ENCODE measurements at places on chromosomes 4 and X.

- DNase-seq, result no peak
These were observed 85.1 kb upstream of the CTSO start for GRCh38 chr4:156038772-156039171.

DNA sequence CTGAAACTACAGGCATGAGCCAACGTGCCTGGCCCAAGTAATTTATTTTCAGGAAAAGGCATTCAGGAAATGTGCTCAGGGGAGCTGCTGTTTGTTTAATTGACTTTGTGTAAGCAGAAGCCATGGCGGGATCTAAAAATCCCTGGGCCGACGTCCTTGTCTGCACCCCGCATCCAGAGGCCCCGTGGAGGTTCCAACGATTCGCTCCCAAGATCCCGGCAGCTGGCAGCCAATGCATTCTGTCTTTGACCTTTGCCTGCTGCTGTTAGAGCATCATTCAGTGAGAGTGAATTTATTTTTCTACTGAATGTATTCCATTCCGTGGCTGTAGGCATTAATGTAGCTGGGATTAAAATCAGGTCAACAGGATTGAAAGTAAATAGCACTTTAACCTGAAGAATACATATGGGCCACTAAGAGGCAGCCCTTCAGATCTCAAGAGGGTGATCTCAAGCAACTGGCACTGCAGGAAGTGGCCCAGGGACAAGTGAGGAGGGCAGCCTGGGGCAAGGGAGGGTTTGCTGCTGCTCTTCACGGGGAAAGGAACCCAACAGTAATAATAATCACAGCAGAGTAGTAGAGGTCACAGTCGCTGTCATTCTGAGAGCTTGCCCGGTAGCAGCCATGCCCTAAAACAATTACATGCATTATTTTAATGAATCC lies 75.2 kb downstream of the PSAPL1 start:
- no peak for DNase-seq

DNA sequence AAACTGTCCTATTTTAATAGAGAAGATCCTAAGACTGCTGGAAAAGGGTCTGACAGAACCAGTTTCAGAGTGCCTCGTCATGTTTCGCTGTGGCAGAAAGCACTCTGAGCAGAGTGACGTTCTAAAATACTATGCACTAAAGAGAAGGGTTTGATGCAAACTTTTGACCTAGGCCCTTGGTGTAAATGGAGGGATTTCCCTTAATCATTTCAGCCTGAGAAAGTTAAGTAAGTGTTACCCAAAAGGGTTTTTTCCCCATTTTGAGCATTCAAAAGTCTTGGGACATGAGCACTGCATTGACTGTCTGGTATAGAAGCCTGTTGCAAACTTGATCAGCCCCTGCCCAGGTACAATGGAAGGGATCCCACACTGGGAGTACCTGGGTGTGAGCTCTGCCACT lies 157.5 kb upstream of the ATOH1 start:
- no peak for DNase-seq

GRCh38 chrX:13506574-13506973 lies 62.8 kb upstream of the EGFL6 start:
- peak; percentile 67 for DNase-seq

- peak; percentile 5 for DNase-seq
These were observed 519.0 kb downstream of the IL15 start for GRCh38 chr4:142155347-142155746.

GRCh38 chr4:98363431-98363830 lies 102.2 kb downstream of the RAP1GDS1 start:
- no peak for DNase-seq

DNA sequence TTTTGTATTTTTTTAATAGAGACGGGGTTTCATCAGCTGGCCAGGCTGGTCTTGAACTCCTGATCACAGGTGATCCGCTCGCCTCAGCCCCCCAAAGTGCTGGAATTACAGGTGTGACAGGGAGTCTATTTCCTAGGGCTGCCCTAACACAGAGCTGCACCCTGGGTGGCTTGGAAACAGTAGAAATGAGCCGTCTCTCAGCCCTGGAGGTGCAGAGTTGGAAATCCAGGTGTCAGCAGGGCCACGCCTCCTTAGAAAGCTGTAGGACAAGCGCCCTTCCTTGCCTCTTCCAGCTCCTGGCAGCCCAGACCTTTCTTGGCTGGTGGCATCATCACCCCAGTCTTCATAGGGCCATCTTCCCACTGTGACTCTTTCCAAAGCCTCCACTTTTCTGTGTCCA lies 71.6 kb downstream of the DCTD start:
- DNase-seq, result no peak

- DNase-seq, result peak; percentile 44
These were observed 201.5 kb upstream of the FAM241A start for GRCh38 chr4:111943796-111944203.

DNA sequence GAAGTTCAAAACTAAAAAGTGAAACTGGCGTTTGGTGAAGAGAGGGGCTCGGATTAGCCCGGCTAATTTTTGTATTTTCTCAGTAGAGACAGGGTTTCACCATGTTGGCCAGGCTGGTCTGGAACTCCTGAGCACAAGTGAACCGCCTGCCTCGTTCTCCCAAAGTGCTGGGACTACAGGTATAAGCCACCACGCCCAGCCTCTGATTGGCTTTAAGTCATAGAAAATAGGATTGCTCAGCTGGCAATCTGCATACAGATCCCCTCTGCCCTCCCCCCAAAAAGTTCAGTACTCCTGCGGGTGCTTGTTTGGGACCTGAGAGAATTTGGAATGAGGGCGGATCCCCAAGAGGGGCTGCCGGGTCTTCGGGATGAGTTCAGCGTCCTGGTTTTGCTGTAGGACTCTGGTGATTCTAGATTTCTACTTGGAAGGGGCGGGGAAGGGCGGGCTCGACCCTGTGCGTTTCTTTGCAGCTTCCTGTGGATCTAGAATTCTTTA lies 537 bp upstream of the PRKX start:
- peak; percentile 10 for DNase-seq

GRCh38 chr4:173370130-173370476 lies 651 bp upstream of the SAP30 start:
- no peak for DNase-seq

DNA sequence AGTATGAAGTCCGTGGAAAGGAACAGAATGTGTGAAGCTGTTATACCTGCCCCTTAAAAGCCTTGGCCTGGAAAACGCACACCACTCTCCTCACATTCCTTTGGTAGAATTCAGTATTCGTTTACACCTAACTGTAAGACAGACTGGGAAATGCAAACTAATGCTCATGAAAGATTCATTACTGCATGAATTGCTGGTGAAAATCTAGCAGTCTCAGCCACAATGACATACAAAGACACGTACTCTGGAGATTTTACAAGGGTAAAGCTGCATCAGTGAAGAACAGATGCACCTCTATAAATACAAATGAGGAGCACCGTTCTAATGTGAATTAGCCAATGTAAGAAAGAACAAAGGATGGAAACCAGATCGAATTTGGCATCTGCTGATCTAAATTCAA lies 2051.3 kb downstream of the PCDH7 start:
- DNase-seq, result no peak

GRCh38 chr4:37936889-37937498 lies 23.2 kb upstream of the PTTG2 start:
- DNase-seq, result peak; percentile 8

DNA sequence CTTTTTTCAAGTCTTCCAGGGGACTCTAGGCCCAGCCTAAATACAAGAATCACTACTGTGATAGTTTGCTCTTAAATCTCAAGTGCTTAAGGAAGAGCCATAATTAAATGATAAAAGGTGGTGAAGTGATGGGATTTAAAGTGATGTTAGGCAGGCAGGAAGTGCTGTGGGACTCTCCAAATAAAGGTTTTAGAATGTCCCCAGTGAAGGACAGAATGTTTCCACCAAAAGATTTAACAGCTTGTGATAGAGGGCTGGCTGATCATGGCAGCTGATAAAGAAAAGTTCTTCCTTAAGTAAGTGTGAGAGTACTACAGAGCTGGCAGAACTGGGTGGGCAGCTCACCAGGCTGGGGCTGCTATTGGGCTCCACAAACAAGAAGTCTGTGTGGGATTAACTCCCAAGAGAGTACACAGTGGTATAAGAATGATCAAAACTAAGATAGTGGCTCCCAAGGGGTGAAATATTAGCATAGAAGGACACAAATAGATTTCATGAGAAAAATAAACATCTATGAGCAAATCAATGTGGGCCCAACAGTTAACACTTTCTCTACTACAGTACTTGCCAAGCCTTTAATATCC lies 637.2 kb upstream of the CPEB2 start:
- DNase-seq, result no peak

GRCh38 chrX:9464435-9465371 lies at the start of gene TBL1X:
TSS of gene TBL1X (plus strand) at chrX:9465058. CDS start at chrX:9653587, 188,529 bp downstream.
- DNase-seq, result peak; percentile 67

- DNase-seq, result peak; percentile 94
These were observed at the start of gene N4BP2 for GRCh38 chr4:40056716-40057585. TSS of gene N4BP2 (plus strand) at chr4:40056850. CDS start at chr4:40097341, 40,491 bp downstream.

DNA sequence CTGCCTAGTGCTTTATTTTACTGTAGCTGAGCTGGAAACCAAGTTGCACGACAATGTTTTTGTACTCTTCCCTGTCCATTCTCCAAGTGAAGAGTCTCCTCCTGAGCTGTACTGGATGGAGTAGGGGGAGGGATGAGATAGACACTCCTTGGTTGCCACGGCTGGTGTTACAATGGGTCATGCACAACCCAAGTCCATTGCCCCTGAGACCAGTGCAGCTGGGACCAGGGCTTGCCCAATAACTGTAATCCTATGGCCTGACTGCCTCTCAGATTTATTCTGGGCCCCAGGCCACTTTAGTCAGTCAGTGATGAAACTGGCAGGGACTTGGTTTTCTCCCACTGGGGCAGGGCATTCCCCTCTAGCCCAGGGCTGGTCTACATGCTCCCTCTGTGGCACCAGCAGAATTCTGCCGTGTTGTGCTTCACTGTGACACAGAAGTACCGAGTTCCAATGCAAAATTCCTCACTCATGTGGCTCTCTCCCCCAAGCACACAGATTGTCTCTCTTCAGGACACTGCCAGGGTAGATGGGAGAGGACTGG lies 203.3 kb upstream of the PCDH18 start:
- DNase-seq, result no peak

- peak; percentile 27 for DNase-seq
These were observed 234.5 kb upstream of the SLIT2 start for GRCh38 chr4:20017070-20017776.

DNA sequence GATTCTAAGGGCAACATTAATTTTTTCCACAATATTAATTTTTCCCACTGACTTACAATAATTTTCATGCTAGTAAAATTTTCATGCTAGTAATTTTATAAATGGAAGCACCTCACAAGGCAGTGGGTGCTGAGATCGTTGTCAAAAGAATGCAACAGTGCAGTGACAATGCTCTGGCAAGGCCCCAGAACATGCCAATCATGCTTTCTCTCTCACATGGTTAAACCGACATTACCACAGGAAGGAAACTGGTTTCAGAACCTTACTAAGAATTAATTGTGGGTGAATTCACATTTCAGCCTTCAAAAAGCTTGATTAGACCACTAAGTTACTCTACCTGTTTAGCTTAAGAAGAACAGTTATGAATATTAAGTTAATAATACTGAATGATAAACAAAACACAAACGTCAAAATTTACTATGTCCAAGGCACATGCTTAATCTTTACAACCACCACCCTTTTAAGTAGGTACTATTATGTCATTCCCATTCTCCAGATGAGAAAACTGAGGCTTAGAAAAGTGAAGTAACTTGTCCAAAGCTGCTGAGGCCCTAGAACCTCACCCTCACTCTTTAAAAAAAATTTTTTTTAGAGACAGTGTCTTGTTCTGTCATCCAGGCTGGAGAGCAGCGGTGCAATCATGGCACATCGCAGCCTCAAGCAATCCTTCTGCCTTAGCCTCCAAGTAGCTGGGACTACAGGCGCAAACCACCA lies 10.0 kb upstream of the OPHN1 start:
- peak; percentile 81 for DNase-seq

DNA sequence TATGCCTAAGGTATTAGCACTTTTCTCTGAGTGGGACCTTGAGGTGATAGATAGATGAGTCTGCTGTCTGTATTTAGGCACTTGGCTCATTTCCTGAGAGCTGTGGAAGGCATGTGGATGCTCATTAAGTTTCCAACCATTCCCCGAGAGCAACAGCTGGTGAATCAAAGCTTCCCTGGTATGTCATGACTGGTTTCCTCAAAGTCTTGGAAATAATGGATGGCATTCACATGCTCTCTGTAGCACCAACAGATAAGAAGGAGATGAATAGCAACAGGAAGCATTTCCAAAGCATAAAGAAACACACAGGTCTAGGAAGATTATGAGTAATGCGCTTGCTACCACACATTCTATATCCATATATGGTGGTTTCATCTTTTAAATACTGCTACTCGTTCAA lies 118.3 kb upstream of the ETNPPL start:
- DNase-seq, result peak; percentile 78

- DNase-seq, result no peak
These were observed 35.0 kb upstream of the HMX1 start for GRCh38 chr4:8906668-8906970.

- DNase-seq, result no peak
These were observed 260.0 kb downstream of the PACRGL start for GRCh38 chr4:20960291-20960690.

DNA sequence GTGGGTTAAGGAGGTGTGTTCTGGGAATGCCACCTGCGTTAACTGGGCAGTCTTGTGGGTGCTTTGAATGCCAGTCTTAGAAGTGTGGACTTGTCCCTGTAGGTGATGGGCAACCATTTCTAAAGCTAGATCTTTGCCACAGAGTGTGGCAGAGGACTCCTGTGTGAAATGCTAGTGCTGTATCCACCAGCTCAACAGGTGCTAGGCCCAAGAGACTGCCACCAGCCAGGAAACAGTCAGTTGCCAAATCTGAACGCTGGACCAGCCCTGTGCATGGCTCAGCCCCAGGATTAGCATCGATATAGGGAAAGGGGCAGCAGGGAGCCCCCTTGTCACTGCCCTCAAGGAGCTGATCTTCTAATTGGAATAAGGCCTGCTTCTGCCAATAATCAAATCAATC lies 35.3 kb downstream of the STARD8 start:
- no peak for DNase-seq

DNA sequence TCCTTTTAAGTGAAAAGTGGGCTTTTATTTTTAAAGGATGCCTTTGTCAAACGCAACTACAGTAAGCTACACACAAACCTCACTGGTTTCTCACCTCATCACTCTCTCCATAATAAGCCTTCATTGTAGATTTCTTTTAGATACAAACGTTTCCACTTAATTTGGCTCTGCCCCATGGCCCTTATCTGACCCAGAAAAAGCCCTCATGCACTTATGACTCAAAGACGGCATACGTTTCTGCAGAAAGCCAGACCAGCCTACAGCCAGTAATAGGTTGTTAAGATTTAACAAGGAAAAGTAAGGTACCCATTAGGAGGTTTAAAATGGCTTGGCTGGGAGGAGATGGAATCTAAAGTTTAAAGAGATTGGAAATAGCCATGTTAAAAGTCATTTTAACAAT lies 914.6 kb upstream of the INTU start:
- DNase-seq, result peak; percentile 44

DNA sequence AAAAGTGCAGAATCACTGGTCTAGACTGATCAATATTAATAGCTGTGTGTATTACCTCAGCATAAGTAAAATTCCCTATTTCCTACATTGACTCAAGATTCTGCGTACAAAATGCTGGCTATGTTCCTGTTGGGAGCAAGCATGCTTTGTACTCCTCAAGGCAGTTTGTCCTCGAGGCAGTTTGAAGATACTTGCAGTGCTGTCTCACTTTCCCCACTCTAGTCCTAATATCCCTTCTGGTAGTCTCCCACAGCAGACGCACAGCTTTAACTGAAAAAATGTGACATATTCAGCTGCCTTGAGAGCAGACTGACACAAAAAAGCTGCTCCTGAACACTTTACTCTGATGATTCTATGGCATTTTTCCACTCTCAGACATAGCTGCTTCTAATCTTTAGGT lies 12.9 kb upstream of the MAGEA10 start:
- DNase-seq, result no peak

Measured in astrocyte of the hippocampus (primary cell).